Stomach (tissue), 19 donors: ENCODE measurements at places on chromosomes 7 and 10. TPM values are rescaled to one million over a fixed set of nuclear protein-coding genes. Genes with fewer than 3 reads are reported as not detected.

DNA sequence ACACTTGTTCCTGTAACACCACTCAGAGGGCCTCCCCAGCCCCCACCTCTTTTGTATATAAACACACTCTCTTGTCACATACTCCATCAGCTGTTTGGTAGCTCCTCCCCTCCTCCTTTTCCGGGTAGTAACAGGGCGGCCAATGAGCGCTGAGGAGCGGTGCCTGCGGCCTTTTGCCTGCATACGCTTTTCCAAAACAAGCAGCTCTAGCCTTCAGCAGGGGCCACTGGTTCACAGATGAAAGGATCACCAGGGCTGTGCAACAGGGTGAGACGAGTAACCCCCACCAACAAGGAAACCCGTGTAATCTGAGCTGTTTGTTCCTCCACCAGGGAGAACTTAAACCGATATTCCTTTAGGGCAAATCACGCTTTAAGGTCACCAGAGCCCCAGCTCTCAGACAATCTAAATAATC, 3.9 kb downstream of the UBE2H start:
- H3K36me3 ChIP-seq = peaks cover 2% of the 10 kb centered on the region
- DNase-seq = peak; percentile 93
- H3K27me3 ChIP-seq = no peaks in the 10 kb centered on the region
- H3K4me3 ChIP-seq = peak overlapping the region; percentile 83

- H3K27me3 ChIP-seq = no peaks in the 10 kb centered on the region
- H3K4me3 ChIP-seq = no peak overlapping the region
- no peaks in the 10 kb centered on the region for H3K4me1 ChIP-seq
- no peak overlapping the region for H3K27ac ChIP-seq
- no peaks in the 10 kb centered on the region for H3K36me3 ChIP-seq
Measured at GRCh38 chr7:107392830-107393229, 77.0 kb upstream of the GPR22 start.

GSTO2 gene
- polyA plus RNA-seq = 23.7 TPM

DNA sequence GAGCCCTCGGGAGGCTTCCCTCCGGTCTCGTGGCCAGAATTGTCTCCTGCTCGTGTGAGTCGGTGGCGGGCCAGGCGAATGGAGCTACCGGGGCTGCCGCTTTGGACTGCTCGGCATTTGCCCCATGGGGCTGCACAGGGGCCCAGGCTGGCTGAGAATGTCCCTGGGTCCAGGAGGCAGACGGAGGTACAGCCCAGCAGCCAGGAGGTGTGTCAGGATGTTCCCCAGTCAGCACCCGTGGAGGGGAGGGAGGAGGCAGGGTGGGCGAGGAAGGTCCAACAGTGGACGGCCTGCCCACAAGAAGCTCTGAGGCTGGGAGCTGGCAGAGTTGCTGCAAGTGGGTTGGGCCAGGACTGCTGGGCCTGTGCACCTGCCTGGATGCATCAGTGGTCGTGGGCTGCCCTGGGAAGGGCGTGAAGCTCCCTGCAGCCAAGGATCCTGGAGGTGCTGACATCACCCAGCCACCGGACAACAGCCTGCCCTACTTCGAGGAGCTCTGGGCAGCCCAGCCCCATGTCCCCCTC, 46.4 kb downstream of the PDGFA start:
- no peaks in the 10 kb centered on the region for H3K36me3 ChIP-seq
- peak; percentile 21 for DNase-seq
- H3K27ac ChIP-seq = no peak overlapping the region

ZSCAN25 gene
- polyA plus RNA-seq = 3.5 TPM

- H3K4me3 ChIP-seq = no peak overlapping the region
- no peak overlapping the region for H3K27ac ChIP-seq
- H3K36me3 ChIP-seq = no peaks in the 10 kb centered on the region
- H3K4me1 ChIP-seq = no peaks in the 10 kb centered on the region
- DNase-seq = no peak
Measured at GRCh38 chr10:8435186-8436055, 380.9 kb downstream of the GATA3 start.

- H3K4me1 ChIP-seq = peaks cover 7% of the 10 kb centered on the region
- H3K27ac ChIP-seq = peak overlapping the region; percentile 68
- no peaks in the 10 kb centered on the region for H3K27me3 ChIP-seq
- H3K4me3 ChIP-seq = no peak overlapping the region
- peaks cover 100% of the 10 kb centered on the region for H3K36me3 ChIP-seq
Measured at GRCh38 chr7:158740657-158741293, 36.2 kb upstream of the NCAPG2 start.

DNA sequence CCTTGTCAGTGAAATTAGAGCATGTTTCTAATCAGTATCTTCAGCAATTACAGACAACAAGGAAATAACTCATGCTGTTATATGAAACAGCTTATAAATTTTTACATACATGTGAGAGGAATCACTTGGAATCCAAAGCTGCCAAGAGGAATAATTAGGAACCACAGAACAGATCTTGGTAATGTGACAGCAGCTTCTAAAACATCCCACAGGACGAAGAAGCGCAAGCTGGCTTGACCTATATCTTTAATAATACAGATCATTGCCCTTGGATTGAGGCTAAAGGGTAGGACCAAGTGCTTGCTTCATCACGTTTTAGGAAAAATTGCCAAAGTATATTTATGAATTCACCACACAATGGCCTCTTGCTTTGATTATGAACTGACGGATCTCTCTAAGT, 869.8 kb downstream of the LRMDA start:
- no peaks in the 10 kb centered on the region for H3K36me3 ChIP-seq
- no peak overlapping the region for H3K4me3 ChIP-seq
- DNase-seq = no peak
- H3K4me1 ChIP-seq = peaks cover 66% of the 10 kb centered on the region
- no peaks in the 10 kb centered on the region for H3K27me3 ChIP-seq

DNA sequence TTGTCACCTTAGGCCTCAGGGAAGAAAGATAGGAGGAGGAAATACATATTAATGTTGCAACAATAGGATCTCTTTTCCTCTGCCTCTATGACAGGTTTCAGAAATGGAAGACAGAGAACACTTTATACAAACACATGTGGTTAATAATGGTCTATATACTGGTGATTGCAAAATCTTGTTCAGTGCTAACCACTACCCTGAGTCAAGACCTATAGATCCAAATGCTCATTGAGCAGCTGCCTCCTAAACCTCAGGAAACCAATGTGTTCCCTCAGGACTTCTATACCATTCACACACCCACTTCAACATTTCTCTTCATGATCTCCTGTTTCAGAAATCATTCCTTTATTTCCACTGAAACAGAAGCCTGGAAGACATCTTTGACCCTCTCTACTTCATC, 32.5 kb upstream of the VWDE start:
- H3K27me3 ChIP-seq = no peaks in the 10 kb centered on the region
- DNase-seq = no peak
- H3K4me3 ChIP-seq = no peak overlapping the region
- H3K4me1 ChIP-seq = no peaks in the 10 kb centered on the region

RNF148 gene
- polyA plus RNA-seq = not detected

DNA sequence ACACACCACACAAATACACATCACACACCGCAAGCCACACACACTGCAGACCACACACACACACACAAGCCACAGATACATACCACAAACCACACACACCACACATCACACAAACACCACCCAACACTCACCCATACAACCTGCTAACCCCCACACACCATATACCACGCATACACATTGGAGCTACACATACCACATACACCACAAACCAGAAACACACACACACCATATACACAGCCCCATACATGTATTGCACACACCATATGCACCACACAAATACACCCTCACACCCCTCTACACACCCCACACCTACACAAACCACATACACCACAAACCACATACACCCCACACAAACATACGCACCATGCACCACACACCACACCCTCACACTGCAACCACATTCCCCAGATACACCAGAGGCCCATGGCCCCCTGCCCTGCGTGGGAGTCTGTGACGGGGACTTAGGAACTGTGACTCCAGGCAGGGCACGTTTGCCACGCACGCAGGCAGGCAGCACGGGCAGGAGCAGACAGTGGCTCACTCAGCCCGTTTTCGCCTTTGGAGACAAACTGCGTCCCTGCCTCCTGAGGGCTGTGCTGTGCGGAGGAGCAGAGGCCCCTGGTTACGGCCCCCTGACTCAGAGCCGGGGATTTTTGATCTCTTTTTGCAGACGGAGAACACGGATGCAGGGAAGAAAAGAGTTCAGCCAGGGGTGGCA, 52.6 kb downstream of the TMEM209 start:
- H3K4me1 ChIP-seq = peaks cover 5% of the 10 kb centered on the region
- H3K4me3 ChIP-seq = no peak overlapping the region
- no peaks in the 10 kb centered on the region for H3K27me3 ChIP-seq
- peak; percentile 57 for DNase-seq

DNA sequence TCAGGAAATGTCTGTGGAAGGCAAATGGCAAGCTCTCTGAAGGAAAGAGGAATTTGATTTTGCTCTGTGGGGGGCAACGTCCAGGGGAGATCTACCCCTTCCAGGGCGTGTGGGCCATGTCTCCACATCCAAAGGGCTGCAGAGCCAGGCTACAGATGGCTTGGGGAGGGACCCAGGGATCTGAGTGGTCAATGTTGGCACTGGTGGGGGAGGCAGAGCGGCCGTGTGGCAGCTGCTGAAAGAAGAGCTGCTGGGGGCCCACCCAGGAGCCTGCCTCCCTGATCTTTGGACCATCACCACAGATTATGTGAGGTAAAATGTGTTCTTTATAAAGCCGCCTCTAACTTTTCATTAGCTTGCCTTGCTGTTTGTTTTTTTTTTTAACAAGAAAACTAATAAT, 144.1 kb downstream of the HERPUD2 start:
- no peaks in the 10 kb centered on the region for H3K4me1 ChIP-seq
- no peak overlapping the region for H3K4me3 ChIP-seq
- DNase-seq = no peak
- H3K27me3 ChIP-seq = peaks cover 12% of the 10 kb centered on the region

- H3K27me3 ChIP-seq = no peaks in the 10 kb centered on the region
- no peak overlapping the region for H3K27ac ChIP-seq
- H3K4me3 ChIP-seq = no peak overlapping the region
- H3K36me3 ChIP-seq = no peaks in the 10 kb centered on the region
- no peak for DNase-seq
Measured at GRCh38 chr7:123143252-123144006, 56.3 kb downstream of the SLC13A1 start.

DNA sequence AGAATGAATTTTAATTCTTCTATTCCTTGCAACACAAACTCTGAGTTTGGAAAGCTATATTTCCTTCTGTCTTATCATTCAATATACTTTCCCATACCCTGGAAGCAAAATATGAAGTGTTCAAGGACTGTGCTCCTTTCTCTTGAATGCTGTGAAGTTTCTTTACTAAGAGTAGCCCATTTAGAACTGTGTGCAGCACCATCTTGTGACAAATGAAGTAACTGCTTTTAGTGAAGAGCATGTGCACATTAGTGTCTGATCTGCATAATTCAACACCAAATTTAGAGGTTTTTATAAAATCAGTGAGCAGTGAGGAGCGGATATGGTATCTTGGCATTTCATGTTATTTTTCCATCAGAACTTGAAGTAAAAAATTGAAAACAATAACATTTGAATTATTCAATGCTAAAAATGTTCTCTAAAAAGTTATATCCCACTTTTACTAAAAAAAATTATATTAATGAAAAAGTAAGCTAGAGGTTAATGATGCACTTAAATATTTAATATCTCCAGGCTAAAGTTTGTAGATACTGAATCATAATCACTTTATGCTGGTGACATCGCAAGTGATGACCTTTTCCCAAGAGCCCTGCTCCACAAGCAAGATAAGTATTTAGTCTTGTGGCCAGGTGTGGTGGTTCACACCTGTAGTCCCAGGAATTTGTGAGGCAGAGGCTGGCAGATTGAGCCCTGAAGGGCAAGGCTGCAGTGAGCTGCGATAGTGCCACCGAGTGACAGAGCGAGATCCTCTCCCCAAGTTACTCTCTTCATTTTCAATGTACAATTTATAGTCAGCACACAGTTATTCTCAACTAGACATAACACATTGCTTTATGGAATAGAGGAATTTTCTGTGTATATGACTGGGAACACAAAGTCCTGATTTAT, 108.8 kb upstream of the PCLO start:
- H3K36me3 ChIP-seq = no peaks in the 10 kb centered on the region
- H3K27ac ChIP-seq = no peak overlapping the region
- no peaks in the 10 kb centered on the region for H3K4me1 ChIP-seq
- no peak overlapping the region for H3K4me3 ChIP-seq
- DNase-seq = peak; percentile 61

GRCh38 chr10:121131426-121132265, 280.5 kb downstream of the WDR11 start:
- H3K4me1 ChIP-seq = no peaks in the 10 kb centered on the region
- H3K4me3 ChIP-seq = no peak overlapping the region
- DNase-seq = no peak

LIPK gene
- not detected for polyA plus RNA-seq

DNA sequence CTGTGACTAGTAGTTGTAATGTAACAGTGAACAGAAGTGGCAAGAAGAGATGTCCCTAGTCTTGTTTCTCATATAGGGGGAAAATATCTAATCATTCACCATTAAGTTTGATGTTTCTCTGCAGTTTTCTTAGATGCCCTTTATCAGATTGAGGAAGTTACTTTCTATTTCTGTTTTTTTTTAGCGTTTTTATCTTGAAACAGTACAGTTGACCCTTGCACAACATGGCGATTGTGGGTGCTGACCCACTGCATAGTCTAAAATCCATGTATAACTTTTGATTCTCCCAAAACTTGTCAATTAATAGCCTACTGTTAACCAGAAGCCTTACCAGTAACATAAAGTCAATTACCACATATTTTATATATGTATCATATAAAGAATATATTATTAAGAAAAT, 192.0 kb downstream of the ADK start:
- no peak for DNase-seq
- no peaks in the 10 kb centered on the region for H3K36me3 ChIP-seq
- H3K4me3 ChIP-seq = no peak overlapping the region
- no peaks in the 10 kb centered on the region for H3K4me1 ChIP-seq
- H3K27me3 ChIP-seq = no peaks in the 10 kb centered on the region

GRCh38 chr7:74655768-74656440, 1.6 kb upstream of the GTF2I start:
- H3K4me1 ChIP-seq = peaks cover 47% of the 10 kb centered on the region
- peak overlapping the region; percentile 100 for H3K27ac ChIP-seq
- no peak for DNase-seq
- no peaks in the 10 kb centered on the region for H3K36me3 ChIP-seq

DNA sequence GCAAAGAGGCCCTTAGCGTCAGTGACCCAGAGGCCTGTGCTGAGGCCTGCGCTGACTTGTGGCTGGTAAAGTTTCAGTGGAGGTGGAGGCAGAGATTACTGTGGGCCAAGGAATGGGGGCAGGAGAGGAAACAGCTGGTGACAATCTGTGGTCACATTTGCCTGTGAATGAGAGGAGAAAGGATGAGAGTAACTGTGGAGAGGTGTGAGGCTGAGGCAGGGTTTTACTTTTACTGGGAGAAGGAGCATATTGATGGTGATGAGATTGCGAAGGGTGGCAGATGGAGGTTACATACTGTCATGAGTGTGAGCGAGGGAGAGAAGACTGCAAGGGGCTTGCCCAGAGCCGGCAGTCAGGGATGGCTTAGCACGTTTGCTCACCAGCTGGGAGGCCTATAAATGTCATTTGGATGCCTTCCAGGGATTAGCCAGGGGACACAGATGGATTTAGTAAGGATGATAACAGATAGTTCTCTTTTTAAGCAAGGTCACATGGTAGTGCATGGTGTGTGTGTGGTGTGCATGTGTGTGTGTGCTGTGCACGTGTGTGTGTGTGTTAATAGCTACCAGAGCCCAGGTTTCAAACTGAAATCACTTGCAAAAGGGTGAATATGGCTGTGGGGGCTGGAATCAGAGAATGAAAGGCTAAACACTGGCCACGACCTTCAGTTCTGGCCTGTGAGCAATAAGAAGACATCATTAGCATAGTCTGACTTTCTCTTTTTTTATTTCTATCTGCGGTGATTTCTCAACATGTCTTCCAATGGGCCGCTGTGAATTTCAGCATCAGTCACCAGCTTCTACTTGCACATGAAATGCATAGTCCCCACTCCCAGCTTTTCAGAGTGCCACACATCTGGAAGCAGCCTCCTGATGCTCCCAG, 291.5 kb upstream of the ZNF32 start:
- no peak overlapping the region for H3K27ac ChIP-seq
- DNase-seq = no peak
- H3K4me3 ChIP-seq = no peak overlapping the region
- peaks cover 28% of the 10 kb centered on the region for H3K4me1 ChIP-seq
